SHP77 (cell line): ENCODE measurements at places on chromosomes 2 and 18.

- no peak for DNase-seq
These were observed 142.3 kb upstream of the KCNJ3 start for GRCh38 chr2:154556146-154556545.

- DNase-seq, result no peak
These were observed 52.0 kb upstream of the HS6ST1 start for GRCh38 chr2:128370468-128371247.

GRCh38 chr2:171237751-171238505 lies 77.2 kb upstream of the TLK1 start:
- DNase-seq, result no peak

DNA sequence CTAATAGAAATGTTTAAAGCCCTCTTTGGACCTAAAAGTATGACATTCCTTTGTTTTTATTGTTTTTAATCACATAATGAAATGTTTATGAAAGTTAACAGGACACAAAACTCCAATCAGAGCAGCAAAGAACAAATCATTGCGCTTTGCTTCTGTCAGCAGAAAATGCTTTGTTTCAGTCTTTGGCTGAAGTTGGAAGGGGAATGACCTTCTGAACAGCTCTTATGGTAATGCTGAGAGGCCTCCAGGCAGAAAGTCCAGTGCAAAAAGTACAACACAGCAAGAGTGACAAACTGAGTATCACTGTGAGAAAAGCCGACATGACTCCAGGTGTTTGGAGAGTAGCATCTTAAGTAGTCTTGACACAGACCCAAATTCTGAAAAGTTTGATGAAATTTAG lies 147.7 kb upstream of the SP5 start:
- DNase-seq, result no peak

DNA sequence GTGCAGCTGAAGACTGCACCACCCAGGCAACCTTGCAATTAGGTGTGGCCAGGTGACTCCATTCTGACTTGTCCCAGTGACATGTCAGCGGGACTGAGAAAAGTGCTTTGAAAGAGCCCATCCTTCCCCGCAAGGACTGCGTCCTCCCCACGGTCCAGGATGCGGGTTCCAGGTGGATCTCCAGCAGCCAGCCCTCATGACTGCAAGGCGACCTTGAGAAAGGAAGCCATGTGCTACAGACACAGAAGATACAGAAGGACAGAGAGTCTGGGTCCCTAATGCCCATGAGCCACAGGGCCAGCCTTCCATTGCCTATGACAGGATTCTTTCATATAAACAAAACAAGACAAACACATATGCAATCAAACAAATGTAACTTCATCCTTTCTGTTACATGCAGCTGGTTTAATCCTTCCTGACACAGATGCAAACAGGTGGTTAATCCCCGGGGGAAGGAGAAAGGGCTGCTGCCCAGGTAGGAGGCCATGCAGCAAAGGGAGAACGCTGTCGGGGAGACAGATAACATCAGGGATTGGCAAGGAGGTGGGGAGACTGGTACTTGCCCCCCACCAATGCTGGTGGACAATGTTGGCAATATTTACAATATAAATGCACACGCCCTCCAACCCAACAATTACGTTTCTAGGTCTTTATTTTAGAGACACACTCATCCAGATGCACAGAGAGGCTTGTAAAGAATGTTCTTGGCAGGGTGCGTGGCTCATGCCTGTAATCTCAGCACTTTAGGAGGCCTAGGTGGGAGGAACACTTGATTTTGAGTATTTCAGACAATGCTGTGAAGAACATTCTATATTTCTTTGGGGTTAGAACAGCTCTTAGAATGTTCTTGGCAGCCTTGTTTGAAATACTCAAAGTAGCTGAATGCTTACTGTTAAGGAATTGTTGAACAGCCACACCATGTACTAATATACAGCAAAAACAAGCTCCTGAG lies 64.8 kb downstream of the NCAPH start:
- no peak for DNase-seq

DNA sequence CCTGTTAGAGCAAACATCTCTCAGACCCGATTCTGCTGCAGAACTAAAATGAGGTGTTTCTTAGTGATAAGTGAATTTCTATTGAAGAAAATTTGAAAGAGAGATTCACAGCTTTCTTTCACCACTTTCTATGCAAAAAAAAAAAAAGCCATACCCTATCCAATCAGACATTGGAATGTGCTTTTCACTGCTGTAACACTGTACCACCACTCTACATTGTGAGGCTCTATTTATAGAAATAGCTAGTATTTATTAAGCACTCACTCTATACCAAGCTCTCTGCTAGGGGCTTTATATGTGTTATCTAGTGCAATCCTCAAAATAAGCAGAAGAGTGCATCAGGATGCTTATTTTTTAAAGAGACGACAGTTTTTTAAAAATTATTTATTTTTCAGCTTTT lies 580.6 kb upstream of the VRK2 start:
- DNase-seq, result no peak

DNA sequence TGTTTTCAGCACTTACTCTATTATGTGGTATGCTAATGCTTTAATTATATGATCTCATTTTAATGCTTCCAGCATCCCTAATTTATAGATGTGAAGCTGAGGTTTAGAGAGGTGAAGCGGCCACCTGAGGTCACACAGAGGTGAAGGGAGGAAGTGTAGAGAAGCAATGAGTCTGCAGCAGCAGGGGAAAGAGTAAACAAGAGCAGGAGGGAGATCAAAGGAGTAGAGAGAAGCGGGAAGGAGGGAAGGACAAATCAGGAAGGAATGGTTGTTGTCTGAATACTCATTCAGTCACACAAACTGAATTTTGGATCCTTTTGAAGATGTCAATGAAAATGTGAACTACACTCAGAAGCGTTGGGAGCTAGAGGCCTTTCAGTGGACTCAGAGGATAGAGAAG lies 130.0 kb downstream of the CPS1 start:
- no peak for DNase-seq

DNA sequence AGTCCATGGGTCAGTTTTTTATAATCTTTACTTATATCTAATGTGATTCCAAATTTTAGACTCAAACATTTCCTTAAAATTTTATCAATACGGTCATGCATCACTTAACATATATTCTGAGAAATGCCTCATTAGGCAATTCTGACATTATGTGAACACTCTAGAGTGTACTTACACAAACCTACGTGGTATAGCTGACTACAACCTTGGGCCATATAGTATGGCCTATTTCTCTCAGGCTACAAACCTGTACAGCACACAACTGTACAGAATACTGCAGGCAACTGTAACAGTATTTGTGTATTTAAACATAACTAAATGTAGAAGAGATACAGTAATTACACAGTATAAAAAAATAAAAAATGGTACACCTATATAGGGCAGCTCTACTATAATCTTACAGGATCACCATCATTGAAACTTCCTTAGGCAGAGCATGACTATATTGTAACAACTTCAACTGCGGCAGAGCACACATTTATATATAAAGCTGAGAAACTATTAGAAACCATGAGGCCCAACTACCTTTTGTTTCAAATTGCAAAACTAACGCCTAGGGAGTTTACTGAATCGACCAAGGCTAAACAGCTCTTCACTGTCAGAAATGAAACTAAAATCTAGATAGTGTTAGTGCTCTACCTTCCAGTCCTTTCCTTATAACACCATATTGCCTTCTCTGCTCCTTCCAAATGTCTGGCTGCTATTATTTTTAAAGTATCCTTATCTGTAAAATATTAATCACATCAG lies 6.9 kb downstream of the YES1 start:
- no peak for DNase-seq

DNA sequence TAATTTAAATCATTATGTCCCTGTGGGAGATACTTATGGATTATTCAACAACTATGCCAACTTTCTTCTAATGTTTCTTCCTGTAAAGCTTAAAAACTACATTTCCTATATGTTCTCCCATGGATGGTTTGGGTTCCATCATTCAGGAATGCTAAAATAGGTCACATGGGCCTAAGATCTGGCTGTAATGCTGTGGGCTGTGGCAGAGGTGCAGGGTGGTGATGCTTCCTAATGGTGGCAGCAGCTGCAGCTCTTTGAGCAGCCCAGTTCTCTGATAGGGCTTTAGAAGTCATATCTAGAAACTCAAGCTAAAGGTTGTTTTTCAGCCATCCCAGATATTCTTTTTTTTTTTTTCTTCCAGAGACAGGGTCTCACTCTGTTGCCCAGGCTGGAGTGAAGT lies 266.1 kb downstream of the ZNF385B start:
- DNase-seq, result no peak

DNA sequence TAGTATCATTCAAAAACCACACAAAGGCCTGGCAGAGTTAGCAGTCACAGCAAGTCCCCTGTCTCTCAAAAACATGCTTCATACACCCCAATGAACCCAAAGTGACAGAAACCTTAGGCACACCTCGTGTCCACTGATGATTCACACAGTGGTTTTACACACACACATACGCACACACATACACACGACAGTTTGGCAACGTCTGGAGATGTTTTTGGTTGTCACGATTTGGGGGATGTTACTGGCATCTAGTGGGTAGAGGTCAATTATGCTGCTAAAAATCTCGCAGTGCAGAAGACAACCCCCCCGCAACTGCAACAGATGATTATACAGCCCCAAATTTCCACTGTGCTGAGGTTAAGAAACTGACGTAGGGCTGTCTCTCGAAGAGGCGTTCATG lies 72.9 kb upstream of the PARD3B start:
- DNase-seq, result no peak

GRCh38 chr2:85986121-85986520 lies 97.3 kb upstream of the ST3GAL5 start:
- DNase-seq, result no peak

- no peak for DNase-seq
These were observed 709 bp downstream of the PTPN2 start for GRCh38 chr18:12883372-12883683.

- no peak for DNase-seq
These were observed 41.4 kb upstream of the TCF7L1 start for GRCh38 chr2:85091838-85092237.

DNA sequence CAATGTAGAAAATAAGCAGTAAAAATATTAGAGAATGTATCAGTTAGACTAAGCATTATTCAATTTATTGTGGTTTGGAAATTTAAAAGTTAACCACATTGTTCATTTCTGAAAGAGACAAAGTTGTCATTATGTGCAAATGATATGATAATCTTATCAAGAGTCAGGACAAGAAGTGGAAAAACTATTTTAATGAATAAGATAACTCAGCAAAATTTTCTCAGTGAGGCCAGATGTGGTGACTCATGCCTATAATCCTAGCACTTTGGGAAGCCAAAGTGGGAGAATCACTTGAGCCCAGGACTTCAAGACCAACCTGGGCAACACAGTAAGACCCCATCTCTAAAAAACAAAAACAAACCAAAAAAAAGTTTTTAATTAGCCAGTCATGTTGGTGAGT lies 39.5 kb upstream of the CERS6 start:
- DNase-seq, result no peak

GRCh38 chr2:206202446-206202845 lies 42.8 kb downstream of the EEF1B2 start:
- no peak for DNase-seq

DNA sequence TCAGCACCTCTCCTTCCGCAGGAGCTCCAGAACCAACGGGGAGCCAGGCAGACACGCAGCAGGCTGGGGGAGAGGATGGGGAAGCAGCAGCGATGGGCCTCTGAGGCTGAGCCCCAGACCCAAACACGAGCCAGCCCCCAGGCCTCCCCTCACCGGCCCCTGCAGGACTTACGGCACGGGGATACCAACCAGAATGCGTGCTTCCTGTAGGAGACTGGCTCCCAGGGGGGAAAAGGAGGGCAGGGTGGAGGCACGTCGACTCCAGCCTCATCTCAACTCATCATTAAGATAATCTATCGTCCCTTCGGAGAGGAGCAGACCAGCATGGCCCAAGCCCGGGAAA lies 495.1 kb upstream of the MYT1L start:
- DNase-seq, result no peak

DNA sequence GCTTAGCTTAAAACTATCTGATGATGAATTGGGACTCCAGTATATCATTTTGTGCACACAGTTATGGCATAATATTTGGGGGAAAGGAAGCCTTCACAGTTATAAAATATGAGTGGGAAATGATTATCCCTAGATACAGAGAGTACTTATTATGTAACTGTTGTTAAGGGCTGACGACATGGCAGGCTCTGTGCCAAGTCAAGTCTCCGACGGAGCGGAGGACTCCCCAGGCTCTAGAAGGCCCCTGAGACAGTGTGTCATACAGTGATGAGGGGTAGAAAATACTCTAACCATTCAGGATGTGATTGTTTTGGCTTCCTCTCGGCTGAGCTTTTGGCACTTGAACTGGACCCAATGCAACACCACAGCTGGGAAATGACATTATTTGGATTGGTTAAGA lies 211.8 kb downstream of the SLC8A1 start:
- peak; percentile 11 for DNase-seq

DNA sequence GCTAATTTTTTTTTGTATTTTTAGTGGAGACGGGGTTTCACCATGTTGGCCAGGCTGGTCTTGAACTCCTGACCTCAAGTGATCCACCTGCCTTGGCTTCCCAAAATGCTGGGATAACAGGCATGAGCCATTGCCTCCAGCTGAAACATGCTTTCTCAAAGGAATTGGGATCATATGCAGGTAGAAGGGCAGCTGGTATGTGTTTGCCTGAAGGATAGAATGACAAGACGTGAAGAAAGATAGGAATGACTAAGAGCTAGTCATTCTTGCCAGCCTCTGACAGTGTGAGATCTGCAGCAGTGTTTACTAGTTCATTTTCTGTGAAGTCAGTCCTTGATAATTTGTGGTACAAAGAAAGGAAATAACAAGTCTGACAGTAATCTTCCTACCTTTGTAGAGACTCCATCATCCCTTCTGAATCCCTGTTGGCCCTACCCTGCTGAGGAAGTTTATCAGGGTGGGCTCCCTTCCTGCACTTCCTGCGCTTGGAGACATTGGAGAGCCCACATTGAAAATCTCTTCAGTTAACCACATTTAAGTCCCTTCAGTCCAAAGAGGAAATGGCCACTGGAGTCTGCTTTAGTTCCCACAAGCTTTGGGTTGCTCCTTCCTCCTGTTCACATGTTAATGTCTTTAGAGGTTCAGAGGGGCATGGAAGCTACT lies 14.7 kb downstream of the CFLAR start:
- no peak for DNase-seq

GRCh38 chr2:24233321-24233720 lies 58.5 kb downstream of the FAM228A start:
- DNase-seq, result no peak

GRCh38 chr2:220300806-220301205 lies 673.4 kb downstream of the SLC4A3 start:
- DNase-seq, result no peak
